ENCODE measurements at places on chromosomes 6 and 20.

DNA sequence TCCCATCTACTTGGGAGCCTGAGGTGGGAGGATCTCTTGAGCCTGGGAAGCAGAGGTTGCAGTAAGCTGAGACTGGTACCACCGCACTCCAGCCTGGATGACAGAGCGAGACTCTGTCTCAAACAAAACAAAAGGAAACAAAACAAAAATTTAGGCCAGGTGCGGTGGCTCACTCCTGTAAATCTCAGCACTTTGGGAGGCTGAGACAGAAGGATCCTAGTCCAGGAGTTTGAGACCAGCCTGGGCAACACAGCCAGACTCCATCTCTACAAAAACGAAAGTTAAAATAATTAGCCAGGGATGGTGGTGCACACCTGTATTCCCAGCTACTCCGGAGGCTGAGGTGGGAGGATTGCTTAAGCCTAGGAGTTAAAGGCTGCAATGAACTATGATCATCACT, 183.2 kb upstream of the ZNF217 start:
- DNase-seq, result no peak

- DNase-seq, result no peak
Observed at GRCh38 chr6:127515234-127515793, 3.8 kb downstream of the MTCL3 start.

- no peak for DNase-seq
Observed at GRCh38 chr20:1993986-1994385, at the start of gene PDYN. Gene PDYN, minus strand, starts transcription at chr20:1994058. Its CDS starts 10,974 bp downstream, at chr20:1983084.

GRCh38 chr20:32479012-32479411, 106.1 kb downstream of the NOL4L start:
- no peak for DNase-seq

- DNase-seq, result peak; percentile 1
Observed at GRCh38 chr6:4727671-4728435, 48.4 kb upstream of the CDYL start.

GRCh38 chr6:92667843-92668242, 751.5 kb downstream of the EPHA7 start:
- DNase-seq, result no peak

- DNase-seq, result no peak
Observed at GRCh38 chr20:59499863-59500262, 104.5 kb upstream of the PHACTR3 start.

- no peak for DNase-seq
Observed at GRCh38 chr6:150910561-150910960, 45.1 kb downstream of the MTHFD1L start.

DNA sequence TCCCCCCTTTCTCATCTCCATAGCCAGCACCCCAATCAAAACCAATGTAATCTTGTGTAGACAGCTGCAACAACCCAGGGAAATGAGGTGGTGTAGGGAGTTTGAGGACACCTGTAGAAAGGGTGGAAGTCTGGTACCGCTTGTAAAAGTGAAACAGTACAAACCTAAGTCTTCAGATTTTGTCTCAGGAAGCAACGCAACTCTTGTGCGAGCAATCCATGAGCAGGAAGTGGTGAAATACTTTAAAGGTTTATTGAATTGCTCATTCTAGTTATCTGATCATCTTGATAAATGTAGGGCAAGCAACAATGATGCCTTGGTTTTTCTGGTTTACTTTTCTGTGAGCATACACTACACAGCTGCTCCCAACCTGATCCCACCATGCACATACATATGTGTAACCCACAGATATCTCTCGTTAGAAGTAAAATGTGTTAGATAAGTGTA, 71.1 kb upstream of the THEMIS start:
- peak; percentile 10 for DNase-seq

DNA sequence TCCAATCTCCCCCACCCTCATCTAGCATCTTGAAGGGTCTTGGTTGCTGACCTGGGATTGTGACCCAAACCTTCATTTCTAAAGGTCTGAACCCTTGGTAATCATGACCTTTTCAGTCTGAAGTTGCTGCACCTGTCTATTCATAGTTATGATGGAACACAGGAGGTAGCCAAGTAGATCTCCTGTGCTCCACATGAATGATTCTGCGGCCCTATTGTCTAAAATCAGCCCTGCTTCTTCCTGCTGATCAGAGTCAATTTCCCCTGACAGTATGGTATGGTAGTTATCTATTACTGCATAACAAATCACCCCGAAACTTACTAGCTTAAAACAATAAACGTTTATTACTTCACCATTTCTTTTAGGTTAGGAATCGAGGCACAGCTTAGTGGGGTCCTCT, 9.0 kb downstream of the OR2B6 start:
- no peak for DNase-seq

GRCh38 chr6:46502486-46503119, 11.4 kb upstream of the RCAN2 start:
- no peak for DNase-seq

- DNase-seq, result no peak
Observed at GRCh38 chr6:146277142-146277541, 248.3 kb downstream of the GRM1 start.

GRCh38 chr6:128990360-128990759, 107.4 kb downstream of the LAMA2 start:
- no peak for DNase-seq

All from activated CD4-positive, alpha-beta T cell treated with anti-CD3 and anti-CD28 coated beads, Interleukin-2, amount 50 U/mL, for 24 hours (primary cell).